ENCODE measurements at places on chromosomes 3 and 15.

GRCh38 chr3:149640976-149641728, 16.7 kb downstream of the WWTR1 start:
- DNase-seq, result no peak

DNA sequence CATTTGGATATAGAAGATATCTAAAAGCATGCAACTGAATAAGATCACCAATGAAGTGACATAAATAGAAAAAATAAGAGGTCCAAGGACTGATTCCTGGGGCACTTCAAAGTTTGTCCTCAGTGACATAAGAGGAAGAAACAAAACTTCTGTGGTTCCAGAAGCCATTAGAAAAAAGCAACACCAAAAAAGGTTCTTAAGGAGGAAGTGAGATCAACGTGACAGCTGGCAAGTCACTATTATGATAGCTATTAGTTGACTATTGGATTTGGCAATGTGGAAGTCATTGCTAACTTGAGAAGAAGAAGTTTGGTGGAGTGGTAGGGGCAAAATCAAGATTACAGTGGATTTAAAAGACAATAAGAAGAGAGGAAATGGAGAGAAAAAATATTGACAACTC, 1098.3 kb downstream of the NAALADL2 start:
- DNase-seq, result no peak

DNA sequence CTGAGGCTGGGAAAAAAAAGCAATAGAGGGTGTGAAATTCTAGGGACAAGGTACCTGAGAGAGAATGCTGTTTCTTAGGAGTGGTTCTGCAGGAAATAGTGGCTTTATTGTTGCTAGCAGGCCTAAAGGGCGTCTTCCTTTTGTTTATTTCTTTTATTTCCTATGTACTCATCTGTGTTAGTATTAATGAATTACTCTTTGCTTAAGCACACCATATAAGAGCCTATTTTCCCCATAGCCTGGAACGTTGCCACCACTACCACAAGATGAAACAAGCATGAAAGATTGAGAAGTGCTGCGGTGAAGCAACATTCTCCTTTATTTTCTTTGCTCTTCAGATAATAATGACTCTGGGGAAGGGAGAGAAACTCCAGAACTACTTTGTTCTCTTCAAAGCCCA, 21.3 kb upstream of the GOLIM4 start:
- DNase-seq, result no peak

GRCh38 chr15:87743562-87743961, 513.0 kb downstream of the NTRK3 start:
- DNase-seq, result no peak

DNA sequence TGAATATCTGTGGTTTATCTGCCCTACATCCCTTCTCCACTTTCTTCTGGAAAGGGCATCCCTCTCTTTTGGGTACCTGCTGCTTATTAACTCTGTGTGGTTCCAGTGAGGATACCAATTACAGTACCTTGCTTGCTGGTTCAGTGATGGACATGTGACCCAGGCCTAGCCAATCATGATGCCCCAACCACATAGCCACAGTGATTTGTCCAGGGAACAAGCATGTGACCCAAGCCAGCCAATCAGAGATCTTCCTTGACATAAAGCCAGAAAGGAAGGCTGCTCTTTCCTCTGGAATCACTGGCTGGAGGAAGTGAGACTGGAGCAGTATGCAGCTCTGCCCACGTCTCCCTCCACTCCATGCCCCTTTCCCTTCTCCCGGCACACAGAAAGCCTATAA, 10.9 kb upstream of the TMEM158 start:
- no peak for DNase-seq

DNA sequence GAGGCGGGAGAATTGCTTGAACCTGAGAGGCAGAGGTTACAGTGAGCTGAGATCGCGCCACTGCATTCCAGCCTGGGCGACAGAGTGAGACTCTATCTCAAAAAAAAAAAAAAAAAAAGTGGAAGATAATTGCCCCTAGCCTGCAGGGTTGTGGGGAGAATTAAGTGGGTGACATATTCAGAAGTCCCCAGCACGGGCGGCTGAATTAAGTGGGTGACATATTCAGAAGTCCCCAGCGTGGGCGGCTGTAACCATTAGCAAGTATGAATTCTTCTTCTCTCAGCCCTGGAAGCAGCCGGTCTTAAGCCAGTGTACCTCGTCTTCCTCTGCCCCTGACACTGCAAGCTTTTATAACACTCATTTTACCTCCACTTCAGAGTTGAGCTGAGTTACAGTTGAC, 44.7 kb downstream of the FBLN2 start:
- DNase-seq, result no peak

GRCh38 chr3:128091586-128091985, 32.0 kb downstream of the RUVBL1 start:
- DNase-seq, result no peak

DNA sequence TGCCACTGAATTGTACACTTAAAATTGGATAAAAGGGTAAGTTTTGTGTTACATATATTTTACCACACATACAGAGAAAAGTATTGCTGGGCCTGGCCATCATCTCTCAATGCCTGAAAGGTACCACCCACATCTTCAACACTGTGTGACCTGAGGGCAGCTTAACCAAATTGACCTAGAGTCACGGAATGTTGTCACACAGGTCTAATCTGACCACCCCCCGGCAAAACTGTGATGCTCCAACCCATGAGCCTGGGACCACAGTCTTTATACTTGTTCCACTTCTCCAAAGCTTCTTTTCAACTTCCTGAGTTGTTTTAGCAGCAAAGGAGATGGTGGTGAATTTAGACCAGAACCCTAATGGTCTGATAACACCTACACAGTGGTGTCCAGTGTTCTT, 210.3 kb upstream of the TPM1 start:
- DNase-seq, result no peak

- DNase-seq, result no peak
These were observed 19.2 kb downstream of the ANKDD1A start for GRCh38 chr15:64930778-64931371.

DNA sequence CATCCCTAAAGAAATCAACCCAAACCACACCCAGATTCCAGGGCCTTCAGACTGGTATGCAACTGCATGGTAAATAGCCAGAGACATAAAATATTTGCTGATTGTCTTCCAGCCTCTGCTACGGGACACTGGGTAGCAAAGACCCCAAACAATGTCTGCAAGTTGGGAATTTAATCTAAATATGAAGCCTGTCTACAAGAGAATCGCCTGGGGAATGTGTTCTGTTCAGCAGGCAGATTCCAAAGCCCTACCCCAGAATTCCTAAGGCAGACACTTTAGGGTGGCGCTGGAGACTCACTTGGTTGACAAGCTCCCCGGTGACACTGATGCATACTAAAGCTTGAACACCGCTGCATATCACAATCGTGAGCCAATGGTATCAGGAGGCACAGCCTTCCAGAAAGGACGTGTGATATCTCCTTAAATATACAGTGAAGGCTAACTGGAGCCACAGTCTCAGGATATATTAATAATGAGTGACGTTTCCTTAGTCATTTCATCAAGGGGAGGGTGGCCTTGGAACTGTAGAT, 684.1 kb downstream of the NTRK3 start:
- DNase-seq, result no peak

DNA sequence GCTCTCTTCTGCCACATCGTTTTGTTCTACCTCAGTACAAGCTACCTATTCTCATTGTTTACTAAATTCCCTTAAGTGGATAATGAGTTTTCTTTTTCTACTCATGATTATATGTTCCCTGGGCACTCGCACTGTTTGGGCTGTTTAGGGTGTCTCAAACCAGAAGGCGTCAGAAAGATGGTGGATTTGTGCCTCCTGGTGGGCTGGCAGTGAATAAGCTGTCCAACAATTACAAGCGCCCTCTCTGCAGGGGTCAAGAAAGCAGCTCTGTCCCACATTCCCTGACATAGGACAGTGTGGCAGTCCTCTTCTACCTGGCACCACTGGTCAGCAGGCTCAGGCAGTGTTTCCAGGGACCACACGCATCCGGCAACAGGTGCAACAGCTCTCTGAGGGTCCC, 173.4 kb upstream of the PPP2R3A start:
- no peak for DNase-seq

GRCh38 chr3:39280571-39280970, 735 bp upstream of the CX3CR1 start:
- DNase-seq, result no peak

- DNase-seq, result no peak
These were observed 51.9 kb upstream of the FLNB start for GRCh38 chr3:57956119-57956832.

GRCh38 chr3:112627419-112627818, 13.5 kb downstream of the CCDC80 start:
- DNase-seq, result no peak

DNA sequence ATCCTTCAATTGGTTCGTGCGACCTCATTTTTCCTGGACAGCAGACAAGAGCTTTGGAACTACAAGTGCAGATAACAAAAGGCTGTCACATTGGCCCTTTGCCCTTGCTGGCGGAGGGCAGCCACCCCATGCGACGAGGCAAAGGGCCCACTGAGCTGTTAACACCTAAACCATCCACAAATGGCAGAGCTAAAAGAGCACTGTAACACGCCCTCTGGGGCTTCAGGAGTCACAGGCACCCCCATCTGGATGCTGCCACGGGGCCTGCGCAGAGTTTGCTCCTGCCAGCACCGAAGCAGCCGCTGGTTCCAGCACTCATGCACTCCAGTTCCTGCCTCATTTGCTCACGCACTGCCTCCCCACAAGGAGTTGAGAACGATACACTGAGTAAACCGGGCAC, 524.9 kb downstream of the ZNF385D start:
- no peak for DNase-seq

GRCh38 chr3:197219619-197220018, 78.8 kb downstream of the DLG1 start:
- DNase-seq, result no peak

DNA sequence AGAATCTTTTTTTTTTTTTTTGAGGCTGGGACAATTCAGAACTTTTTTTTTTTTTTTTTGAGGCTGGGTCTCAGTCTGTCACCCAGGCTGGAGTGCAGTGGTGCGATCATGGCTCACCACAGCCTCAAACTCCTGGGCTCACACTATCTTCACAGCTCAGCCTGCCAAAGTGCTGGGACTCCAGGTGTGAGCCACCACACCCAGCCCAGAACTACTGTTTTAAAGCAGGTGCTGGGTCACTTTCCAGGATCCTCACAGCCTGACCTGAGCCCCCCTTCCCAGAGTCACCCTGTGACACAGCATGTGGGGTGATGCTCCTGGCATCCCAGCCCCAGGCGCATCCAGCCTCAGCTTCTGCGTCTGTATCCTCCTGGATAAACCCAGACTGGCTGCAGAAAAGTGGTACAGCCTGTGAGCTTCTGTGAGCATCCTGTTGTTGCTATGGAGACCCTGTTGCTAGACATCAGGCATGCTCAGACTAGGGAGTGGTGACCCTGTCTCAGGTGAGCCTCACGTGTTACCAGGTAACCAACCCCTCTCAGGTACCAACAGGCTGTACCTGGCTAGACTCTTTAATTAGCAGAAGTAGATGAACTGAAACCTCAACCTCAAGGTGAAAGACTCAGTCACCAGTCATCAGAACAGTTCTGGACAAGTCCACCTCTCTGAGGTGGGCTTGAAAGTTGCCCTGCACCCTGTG, 15.0 kb downstream of the KLF13 start:
- no peak for DNase-seq

GRCh38 chr3:151814588-151814987, 672 bp downstream of the AADAC start:
- DNase-seq, result no peak

- DNase-seq, result no peak
These were observed 101.6 kb upstream of the ARHGEF3 start for GRCh38 chr3:56903231-56903782.

DNA sequence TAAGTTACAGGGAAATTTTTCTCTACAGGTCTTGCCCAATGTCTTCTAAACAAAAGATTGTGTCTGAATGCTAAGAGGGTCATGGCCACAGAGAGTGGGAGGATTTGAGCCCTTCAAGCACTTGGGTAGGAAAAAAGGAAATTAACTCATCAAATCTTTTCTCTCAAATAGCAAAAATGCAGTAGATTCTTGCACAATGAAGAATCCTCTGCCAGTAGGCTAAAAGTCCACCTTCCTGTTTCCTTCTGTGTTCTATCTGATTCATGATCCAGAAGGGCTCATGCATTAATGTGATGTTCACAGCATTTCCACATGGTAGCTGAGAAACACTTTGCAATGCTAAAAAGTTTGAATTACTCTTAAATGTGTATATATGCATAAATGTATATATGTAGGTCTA, 177.1 kb downstream of the CD47 start:
- DNase-seq, result no peak

DNA sequence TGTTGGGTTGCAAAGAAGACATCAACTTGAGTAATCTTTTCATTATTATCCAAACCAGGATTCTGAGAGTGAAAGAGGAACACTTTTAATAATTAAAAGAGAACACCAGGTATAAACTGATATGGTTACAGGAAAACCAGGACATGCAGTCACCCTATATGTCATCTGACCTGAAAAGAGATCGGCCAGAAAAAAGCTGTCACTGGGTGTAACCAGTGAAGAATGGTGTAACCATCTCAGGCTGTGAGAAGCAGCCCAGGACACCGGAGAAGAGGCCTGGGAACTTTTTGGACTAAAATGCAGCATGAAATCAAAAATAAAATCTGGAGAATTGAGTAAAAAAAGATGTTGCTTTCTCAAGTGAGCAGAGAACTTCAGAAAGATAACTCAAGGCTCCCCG, 10.1 kb upstream of the CCDC80 start:
- DNase-seq, result no peak

DNA sequence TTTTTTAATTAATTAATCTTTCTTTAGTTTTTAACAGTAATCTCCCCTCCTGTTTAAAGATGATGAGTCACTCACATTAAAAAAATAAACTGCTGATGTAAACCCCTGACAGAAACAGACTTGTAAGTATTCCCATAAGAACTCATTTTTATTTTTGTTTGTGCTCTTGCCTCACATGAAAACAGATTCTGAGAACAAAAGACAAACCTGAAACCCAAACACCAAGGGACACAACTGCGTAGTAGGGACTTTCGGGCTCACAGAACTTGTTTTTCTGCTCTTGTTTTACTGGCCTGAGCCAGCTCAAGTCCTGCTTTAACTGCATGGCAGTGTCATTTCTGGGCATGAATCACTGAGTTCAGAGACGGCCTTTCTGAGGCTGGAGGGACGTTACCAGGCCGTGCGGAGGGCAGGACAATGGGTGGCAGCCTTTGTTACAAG, 600.8 kb downstream of the FOXP1 start:
- no peak for DNase-seq

DNA sequence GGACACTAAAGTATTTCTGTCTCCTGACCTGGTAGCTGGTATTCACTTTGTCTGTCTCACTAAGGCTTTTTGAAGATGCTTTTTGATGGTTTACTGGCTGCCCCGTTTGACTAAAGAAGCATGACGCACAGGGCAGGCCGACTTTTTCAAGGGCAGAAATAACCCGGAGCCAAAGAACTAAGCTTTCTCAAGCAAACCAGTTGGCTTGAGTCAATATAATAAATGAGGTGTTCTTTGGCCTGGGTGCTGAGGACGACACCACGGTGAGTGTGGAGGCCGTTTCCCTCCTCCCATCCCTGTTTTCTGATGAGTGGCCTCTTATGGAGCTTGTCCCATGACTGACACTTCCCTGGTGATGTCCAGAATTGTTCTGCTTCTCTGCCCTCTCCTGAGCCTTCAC, 220.9 kb downstream of the ITPR1 start:
- DNase-seq, result no peak
